ENCODE measurements at places on chromosomes 2 and 18.

GRCh38 chr2:65367524-65367923 lies 64.9 kb downstream of the SPRED2 start:
- no peak for DNase-seq

- DNase-seq, result no peak
Measured at GRCh38 chr2:15756882-15757819, 165.5 kb downstream of the DDX1 start.

- DNase-seq, result no peak
Measured at GRCh38 chr2:108980076-108980475, 8.9 kb downstream of the EDAR start.

- no peak for DNase-seq
Measured at GRCh38 chr18:45792506-45793263, 32.8 kb upstream of the SIGLEC15 start.

DNA sequence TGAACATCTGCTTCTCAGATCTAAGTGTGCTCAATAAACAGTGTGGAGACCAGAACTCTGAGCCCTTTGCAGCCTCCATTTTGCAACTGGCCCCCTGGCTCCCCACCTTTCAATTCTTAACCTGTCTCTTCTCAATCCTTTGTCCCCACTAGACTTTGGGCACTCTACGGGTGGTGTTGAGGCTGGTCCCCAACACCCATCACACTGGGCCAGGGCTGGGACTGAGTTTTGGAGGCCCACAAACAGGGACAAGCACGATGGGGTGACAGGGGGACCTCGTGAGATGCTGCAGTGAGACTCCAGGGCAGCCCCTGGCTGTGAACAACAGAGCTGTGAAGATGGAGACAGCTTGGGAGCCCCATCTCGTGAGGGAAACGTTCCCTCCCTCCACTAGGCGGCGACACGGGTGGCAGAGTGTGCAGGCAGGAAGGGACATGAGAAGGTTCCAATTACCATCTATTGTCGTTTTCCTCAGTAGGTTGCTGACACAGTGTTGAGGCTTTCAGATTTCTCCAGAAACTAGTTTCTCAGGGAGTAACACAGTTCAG lies 1.2 kb downstream of the ANKMY1 start:
- no peak for DNase-seq

GRCh38 chr2:44569491-44569890 lies 207.7 kb downstream of the CAMKMT start:
- no peak for DNase-seq

DNA sequence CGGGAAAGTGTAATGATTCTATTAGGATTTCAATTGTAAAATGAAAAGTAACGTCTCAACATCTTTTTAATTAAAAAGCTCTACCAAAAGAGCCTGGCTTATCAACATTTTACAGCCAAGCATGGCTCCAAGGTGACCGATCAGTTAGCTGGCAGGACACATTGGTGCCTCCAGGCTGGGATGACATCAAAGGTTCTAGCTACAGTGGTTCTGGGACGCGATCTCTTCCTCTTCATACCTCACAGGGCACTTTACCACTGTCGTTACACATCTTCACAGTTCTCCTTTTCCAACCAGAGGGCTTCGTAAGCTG lies 693 bp downstream of the ORC2 start:
- no peak for DNase-seq

GRCh38 chr2:27217173-27218121 lies at the start of gene CAD:
CAD (plus strand) TSS chr2:27217369; CDS start chr2:27217552, 183 bp downstream.
- DNase-seq, result peak; percentile 79

DNA sequence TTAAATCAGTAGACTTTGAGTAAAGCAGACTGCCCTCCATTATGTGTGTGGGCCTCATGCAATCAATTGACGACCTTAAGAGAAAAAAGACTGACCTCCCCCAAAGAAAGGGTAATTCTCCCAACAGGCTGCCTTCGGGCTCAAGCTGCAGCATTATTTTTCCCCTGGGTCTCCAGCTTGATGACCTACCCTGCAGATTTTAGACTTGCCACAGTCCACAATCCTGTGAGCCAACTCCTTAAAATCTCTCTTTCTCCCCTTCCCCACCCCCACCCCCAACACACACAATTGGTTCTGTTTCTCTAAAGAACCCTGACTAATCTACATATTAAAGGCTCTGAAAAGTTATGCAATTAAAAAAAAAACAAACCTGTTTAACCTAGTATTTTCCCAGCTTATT lies 89.4 kb downstream of the RNF152 start:
- no peak for DNase-seq

- DNase-seq, result no peak
Measured at GRCh38 chr2:220783671-220784070, 788.4 kb downstream of the EPHA4 start.

GRCh38 chr2:147392180-147392579 lies 452.6 kb upstream of the ACVR2A start:
- DNase-seq, result no peak

DNA sequence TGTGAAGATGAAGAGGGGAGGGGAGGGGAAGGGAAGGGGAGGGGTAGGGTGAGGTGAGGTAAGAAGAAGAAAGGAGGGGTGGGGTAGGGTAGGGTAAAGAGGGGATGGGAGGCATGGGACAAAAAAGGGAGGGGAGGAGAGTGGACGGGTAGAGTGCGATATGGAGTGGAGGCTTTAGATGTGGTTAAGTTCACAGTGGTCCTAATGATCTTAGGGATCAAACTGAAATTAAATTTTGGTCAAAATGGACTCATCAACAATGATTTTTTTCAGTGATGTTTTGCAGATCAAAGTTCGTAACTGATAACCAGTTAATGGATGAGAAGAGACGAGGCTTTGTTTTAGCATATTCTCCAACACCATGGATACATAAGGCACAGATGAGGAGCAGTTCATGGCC lies 513.9 kb upstream of the ACVR2A start:
- no peak for DNase-seq

DNA sequence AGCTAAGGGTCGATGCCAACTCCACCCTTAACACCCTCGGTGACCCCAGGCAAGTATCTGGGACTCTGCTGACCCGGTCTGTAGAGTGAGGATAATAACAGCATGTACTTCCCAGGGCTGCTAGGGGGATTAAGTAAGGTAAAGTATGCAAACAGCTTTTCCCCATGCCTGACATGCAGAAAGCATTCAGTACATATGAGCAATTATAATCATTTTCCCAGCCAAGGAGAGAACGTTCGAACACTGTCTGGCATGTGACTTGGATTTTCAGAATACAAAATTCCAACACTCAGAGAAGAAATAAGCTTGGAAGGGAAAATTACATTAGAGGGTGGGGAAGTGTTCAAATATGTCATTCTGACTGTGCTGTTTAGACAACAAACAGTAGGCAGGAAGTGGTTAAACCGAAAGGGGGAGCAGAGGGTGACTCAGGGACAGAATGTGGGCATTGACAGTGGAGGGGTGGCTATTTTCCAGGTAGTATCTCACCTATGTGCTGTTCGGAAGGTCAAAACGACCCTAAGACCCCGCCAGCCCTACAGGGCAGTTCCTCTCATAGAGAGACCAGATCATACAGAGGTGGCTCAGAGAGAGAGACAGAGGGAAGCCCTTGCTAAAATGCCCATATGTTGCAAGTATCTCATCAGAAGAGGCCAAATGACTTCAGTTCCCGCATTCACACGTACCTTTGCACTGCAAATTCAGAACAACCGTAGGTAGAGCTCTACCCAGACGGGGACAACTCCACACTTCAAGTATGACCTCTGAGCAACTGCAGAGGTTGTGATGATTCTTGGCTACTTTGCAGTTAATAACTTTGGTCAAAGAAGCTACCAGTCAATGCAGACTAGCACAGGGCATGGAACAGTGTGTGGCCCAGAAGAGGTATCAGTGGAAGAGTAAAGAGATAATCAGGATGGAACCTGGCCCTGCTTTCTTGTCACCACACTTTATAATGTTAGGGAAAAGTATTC lies 14.8 kb downstream of the ASPRV1 start:
- DNase-seq, result peak; percentile 46

- DNase-seq, result no peak
Measured at GRCh38 chr2:75321599-75321922, 122.2 kb upstream of the TACR1 start.
